Osteocyte (in vitro differentiated cells): ENCODE measurements at places on chromosomes 16 and 17. TPM values are rescaled to one million over a fixed set of nuclear protein-coding genes. Genes with fewer than 3 reads are reported as not detected.

CTRB2 gene
- total RNA-seq, result not detected in 2 replicates

GRCh38 chr17:36931096-36931696 lies 6.1 kb upstream of the LHX1 start:
- no peak for DNase-seq
- H3K27ac ChIP-seq, result no peak overlapping the region
- no peak overlapping the region for H3K4me3 ChIP-seq
- H3K4me1 ChIP-seq, result peaks cover 34% of the 10 kb centered on the region

C16orf96 gene
- 0.08 and 0.26 TPM in 2 replicates for total RNA-seq

BCL6B gene
- total RNA-seq, result not detected in 2 replicates

GRCh38 chr17:68511671-68512246 lies 471 bp upstream of the PRKAR1A start:
- peaks cover 5% of the 10 kb centered on the region for H3K36me3 ChIP-seq
- H3K4me1 ChIP-seq, result peaks cover 47% of the 10 kb centered on the region
- DNase-seq, result peak; percentile 93
- peak overlapping the region; percentile 100 for H3K27ac ChIP-seq
- H3K27me3 ChIP-seq, result no peaks in the 10 kb centered on the region
- H3K4me3 ChIP-seq, result peak overlapping the region; percentile 97
